Sigmoid colon (tissue), 7 donors: ENCODE measurements at places on chromosomes 2 and 18.

- no peaks in the 10 kb centered on the region for H3K36me3 ChIP-seq
- H3K4me1 ChIP-seq = no peaks in the 10 kb centered on the region
- no peak overlapping the region for H3K4me3 ChIP-seq
These were observed 47.3 kb downstream of the RFTN2 start for GRCh38 chr2:197628043-197628500.

GRCh38 chr2:220152281-220152935 is 525.0 kb downstream of the SLC4A3 start:
- H3K4me1 ChIP-seq = no peaks in the 10 kb centered on the region
- H3K4me3 ChIP-seq = no peak overlapping the region
- no peak for DNase-seq
- no peak overlapping the region for H3K27ac ChIP-seq
- no peaks in the 10 kb centered on the region for H3K27me3 ChIP-seq

DNA sequence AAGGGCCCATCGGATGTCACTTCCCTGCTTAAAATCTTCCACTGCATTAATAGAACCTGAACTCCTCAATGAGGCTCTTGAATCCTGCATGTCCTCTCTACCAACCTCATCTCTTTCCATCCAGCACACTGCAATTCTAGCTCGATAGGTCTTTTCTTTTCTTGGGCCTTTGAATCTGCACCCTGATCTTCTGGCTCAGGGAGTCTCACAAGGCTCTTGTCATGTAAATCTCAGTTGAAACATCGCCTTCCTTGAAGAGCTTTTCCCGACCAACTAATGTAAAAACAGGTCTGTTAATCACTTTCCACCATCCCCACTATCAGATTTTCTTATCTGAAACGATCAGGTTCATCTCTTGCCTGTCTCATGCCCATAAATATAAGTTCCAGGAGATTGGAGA is 120.5 kb downstream of the MYO5B start:
- no peak for DNase-seq
- H3K36me3 ChIP-seq = no peaks in the 10 kb centered on the region
- no peak overlapping the region for H3K4me3 ChIP-seq
- no peaks in the 10 kb centered on the region for H3K27me3 ChIP-seq
- H3K4me1 ChIP-seq = peaks cover 3% of the 10 kb centered on the region
- H3K27ac ChIP-seq = no peak overlapping the region

DNA sequence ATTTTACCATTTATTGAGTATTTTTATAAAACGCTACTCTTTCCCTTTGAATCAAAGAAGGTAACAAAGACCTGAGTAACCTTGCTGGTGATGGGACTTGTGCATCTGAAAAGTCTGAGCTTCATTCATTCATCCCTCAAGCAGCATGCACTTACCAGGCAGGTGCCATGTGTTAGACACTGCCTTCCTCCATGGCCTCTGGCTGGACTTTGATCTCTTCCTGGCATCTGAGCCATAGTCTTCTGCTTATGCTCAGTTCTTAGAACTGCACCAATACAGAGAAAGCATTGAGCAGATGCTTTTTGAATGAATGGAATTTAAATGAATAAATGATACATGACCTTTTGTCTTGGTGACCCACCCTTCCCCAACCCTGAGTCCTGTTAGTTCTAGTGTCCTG is 251.4 kb upstream of the COPS8 start:
- no peaks in the 10 kb centered on the region for H3K27me3 ChIP-seq
- H3K36me3 ChIP-seq = no peaks in the 10 kb centered on the region
- H3K27ac ChIP-seq = no peak overlapping the region
- no peak for DNase-seq
- H3K4me3 ChIP-seq = no peak overlapping the region
- no peaks in the 10 kb centered on the region for H3K4me1 ChIP-seq

GRCh38 chr2:46351098-46351749 is 54.0 kb downstream of the EPAS1 start:
- H3K27me3 ChIP-seq = no peaks in the 10 kb centered on the region
- H3K36me3 ChIP-seq = no peaks in the 10 kb centered on the region
- H3K27ac ChIP-seq = peak overlapping the region; percentile 49
- H3K4me3 ChIP-seq = no peak overlapping the region

DNA sequence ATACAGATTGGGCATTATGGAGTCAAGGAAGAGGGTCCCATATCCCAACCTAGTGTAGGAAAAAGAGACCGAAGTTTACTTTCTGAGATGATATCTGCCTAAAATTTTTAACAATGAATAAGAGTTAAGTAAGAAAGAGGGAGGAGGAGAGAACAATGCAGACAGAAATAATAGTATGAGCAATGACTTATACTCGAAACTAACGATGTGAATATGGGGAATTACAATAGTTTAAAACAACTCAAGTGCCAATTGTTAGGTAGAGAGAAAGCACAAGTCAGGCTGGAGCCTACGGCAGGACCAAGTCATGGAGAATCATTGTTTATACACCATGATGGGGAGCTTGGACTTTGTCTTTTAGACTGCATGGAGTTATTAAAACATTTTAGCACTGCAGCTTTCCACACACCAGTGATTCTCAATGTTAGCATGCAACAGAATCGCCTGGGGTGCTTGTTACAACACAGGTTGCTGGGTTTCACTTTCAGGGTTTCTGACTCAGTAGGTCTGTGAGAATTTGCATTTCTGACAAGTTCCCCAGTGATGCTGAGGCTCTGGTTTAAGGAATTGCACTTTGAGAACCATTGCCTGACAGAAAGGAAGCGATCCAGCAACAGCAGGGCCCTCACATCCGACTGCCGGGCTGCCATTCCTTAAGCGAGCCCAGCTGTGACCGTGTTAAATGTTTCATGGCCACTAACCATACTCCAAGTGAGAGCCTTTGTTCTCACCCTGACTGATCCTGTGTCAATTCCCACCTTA is 511.2 kb downstream of the DCDC2C start:
- no peaks in the 10 kb centered on the region for H3K36me3 ChIP-seq
- H3K4me3 ChIP-seq = no peak overlapping the region
- no peaks in the 10 kb centered on the region for H3K4me1 ChIP-seq
- H3K27me3 ChIP-seq = no peaks in the 10 kb centered on the region

DNA sequence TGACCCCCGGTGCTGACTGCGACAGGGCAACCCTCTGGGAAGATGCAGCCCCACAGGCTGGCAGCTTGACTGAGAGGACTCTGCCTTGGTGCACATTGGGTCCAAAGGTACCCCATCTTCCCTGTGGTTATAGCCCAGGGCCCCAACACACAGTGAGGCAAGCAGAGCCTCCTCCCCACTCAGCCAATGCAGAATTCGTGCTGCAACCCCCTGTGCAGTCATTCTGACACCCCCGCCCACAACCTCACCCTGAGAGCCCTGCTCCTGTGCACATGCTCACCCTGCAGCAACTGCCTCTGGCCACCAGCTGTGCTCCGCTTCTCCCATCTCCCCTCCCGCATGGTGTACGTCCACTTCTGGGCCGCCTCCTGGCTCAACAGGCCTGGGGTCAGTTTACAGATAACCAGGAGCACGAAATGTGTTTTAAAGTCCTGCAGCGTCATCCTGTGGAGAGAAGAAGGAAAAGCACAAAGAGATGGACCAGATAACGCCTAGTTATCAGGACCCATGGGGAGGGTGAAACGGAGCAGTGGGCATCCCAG is 24.4 kb downstream of the CAPN14 start:
- no peak for DNase-seq
- H3K4me1 ChIP-seq = no peaks in the 10 kb centered on the region
- no peak overlapping the region for H3K27ac ChIP-seq
- no peaks in the 10 kb centered on the region for H3K27me3 ChIP-seq
- H3K4me3 ChIP-seq = no peak overlapping the region

DNA sequence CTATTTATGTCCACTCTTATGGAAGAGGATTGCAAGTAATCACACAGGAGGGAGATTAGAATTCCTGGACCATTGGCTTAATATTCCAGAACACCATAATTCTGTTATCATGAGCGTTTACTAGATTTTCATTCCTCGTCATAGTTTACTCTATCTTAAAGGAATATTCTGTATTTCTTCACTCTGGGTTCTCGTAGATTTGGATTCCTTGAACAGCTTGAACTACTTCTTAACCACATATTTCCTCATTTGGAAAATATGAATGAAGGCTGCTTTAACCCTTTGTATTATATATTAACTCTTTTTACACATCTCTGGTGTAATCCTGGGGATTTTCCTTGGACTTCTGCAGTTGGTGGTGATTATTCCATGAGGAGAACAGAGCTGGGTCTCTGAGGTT is 46.3 kb upstream of the CCBE1 start:
- H3K27me3 ChIP-seq = no peaks in the 10 kb centered on the region
- H3K4me1 ChIP-seq = no peaks in the 10 kb centered on the region
- no peaks in the 10 kb centered on the region for H3K36me3 ChIP-seq
- no peak overlapping the region for H3K27ac ChIP-seq
- DNase-seq = no peak
- no peak overlapping the region for H3K4me3 ChIP-seq

DNA sequence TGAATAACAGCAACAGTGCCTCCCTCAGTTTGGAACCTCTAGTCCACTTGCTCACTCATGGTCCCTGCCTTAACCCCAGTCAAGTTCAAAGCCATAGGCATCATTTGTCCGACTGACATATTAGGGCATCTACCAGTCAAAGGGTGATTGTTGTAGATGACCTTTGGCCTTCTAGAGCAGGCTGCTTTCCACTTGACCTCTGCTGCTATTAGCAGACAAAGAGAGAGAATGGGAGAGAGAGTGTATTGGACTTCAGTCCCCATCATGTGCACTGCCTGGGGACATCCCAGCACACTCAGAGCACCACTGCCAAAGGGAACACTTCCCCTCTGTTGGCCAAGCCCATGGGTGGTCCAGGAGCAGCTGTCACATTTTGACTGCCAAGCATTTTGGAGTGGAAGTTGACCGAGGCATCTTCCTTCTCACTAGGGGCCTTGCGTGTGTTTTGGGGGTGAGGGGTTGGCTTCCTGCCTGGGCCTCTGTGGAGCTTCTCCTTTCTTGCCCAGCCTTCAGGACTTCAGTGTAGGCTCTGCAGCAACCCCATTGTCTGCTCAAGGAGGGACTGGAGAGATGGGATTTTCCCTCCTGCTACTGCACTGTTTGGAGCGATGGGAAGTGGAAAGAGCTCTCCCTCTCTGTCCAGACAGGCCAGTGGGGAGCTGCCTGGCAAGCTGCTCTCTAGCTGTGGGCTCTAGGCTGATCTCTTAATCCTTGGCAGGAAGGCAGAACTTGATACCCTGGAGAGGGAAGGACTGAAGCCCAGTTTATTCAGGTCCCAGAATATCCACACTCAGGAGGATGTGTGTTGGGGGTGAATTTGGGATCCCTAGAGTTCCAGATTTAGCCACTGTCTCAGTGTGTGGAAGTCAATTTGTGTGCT is 68.1 kb downstream of the TMEM247 start:
- peak overlapping the region; percentile 67 for H3K27ac ChIP-seq
- H3K36me3 ChIP-seq = peaks cover 13% of the 10 kb centered on the region
- no peak overlapping the region for H3K4me3 ChIP-seq
- peak; percentile 79 for DNase-seq
- H3K27me3 ChIP-seq = no peaks in the 10 kb centered on the region

- peaks cover 36% of the 10 kb centered on the region for H3K36me3 ChIP-seq
- H3K4me3 ChIP-seq = no peak overlapping the region
- H3K27me3 ChIP-seq = no peaks in the 10 kb centered on the region
- no peak overlapping the region for H3K27ac ChIP-seq
- H3K4me1 ChIP-seq = peaks cover 16% of the 10 kb centered on the region
These were observed 2.9 kb downstream of the RETREG2 start for GRCh38 chr2:219180961-219181360.

GRCh38 chr2:204354442-204354856 is 190.8 kb upstream of the PARD3B start:
- H3K4me3 ChIP-seq = no peak overlapping the region
- H3K27ac ChIP-seq = no peak overlapping the region

- H3K4me3 ChIP-seq = no peak overlapping the region
- peaks cover 47% of the 10 kb centered on the region for H3K36me3 ChIP-seq
- no peaks in the 10 kb centered on the region for H3K27me3 ChIP-seq
- H3K4me1 ChIP-seq = peaks cover 98% of the 10 kb centered on the region
These were observed 47.9 kb downstream of the NRP2 start for GRCh38 chr2:205730191-205730590.

DNA sequence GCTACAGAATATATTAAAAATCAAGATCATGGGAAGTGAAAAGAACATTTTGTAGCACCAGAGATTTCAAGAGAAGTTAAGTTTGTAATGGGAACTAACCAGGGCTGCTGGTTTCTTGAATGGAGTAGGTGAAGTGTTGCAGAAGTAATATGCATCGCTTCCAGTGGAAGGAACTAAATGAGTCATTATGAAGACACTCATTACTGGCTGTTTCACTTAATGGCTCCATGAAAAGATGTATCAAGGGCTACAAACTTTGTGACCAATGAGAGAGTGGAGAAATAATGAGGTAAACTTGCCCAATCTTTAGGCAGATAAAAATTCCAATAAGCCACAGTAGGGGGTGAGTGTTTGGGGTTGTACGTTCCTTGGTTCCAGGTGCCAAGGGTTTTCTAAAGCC is 380.4 kb upstream of the POU3F3 start:
- H3K4me1 ChIP-seq = no peaks in the 10 kb centered on the region
- H3K27me3 ChIP-seq = no peaks in the 10 kb centered on the region
- DNase-seq = no peak
- no peaks in the 10 kb centered on the region for H3K36me3 ChIP-seq

GRCh38 chr18:36073676-36074075 is 6.3 kb upstream of the RPRD1A start:
- H3K4me1 ChIP-seq = no peaks in the 10 kb centered on the region
- H3K36me3 ChIP-seq = no peaks in the 10 kb centered on the region

- H3K4me3 ChIP-seq = no peak overlapping the region
- H3K36me3 ChIP-seq = no peaks in the 10 kb centered on the region
- no peaks in the 10 kb centered on the region for H3K4me1 ChIP-seq
- H3K27me3 ChIP-seq = no peaks in the 10 kb centered on the region
- no peak for DNase-seq
These were observed 69.4 kb upstream of the CPO start for GRCh38 chr2:206869824-206870495.

GRCh38 chr2:30237239-30237965 is 6.1 kb downstream of the LBH start:
- H3K4me1 ChIP-seq = peaks cover 73% of the 10 kb centered on the region
- H3K27me3 ChIP-seq = no peaks in the 10 kb centered on the region
- DNase-seq = peak; percentile 51
- no peak overlapping the region for H3K4me3 ChIP-seq
- peak overlapping the region; percentile 92 for H3K27ac ChIP-seq
- no peaks in the 10 kb centered on the region for H3K36me3 ChIP-seq

DNA sequence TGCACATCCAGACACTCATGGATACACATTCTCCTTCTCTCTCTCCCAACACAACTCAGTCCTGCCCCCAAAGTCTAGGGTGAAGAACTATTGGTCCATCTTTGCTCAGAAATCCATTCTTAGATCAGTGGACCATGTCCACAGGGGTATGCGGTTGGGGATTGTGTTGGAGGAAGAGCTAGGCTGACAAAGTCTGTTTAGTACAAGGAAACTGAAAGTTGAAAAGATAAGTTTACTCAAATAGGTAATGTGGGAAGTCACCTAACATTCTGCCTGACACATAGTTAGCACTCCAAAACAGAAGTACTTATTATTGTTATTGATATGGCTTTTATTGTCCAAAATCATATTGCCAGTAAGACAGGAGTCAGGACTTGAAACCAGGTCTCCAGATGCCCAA is 55.9 kb downstream of the ALK start:
- DNase-seq = no peak
- H3K4me1 ChIP-seq = no peaks in the 10 kb centered on the region
- no peaks in the 10 kb centered on the region for H3K36me3 ChIP-seq
- H3K27ac ChIP-seq = no peak overlapping the region
- H3K4me3 ChIP-seq = no peak overlapping the region
- no peaks in the 10 kb centered on the region for H3K27me3 ChIP-seq
